ENCODE measurements at places on chromosomes 12 and 14. TPM values are rescaled to one million over a fixed set of nuclear protein-coding genes. Genes with fewer than 3 reads are reported as not detected.

DNA sequence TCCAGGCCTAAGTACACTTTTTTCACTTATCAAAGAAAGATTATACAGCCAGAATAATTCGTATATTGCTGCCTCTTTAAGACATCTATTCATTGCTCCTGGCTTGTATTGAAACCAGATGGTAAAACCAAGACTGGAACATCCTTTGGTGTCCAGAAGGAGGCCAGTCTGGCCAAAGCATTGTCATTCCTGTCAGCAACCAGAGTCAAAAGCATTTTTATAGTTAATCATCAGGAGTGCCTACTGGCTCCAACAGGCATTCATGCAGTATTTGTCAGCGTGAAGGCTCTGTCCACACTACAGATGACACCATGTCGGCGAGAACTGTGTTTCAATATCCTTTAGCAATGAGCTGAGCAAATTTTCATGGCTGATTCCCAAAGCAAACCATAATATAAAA, 118.0 kb upstream of the G2E3 start:
- H3K27ac ChIP-seq = no peak overlapping the region
- H3K36me3 ChIP-seq = no peaks in the 10 kb centered on the region
- DNase-seq = no peak
- H3K27me3 ChIP-seq = no peaks in the 10 kb centered on the region
- H3K4me3 ChIP-seq = no peak overlapping the region
- no peaks in the 10 kb centered on the region for H3K4me1 ChIP-seq

GRCh38 chr14:82342596-82342995, 808.9 kb upstream of the SEL1L start:
- no peak overlapping the region for H3K27ac ChIP-seq
- no peaks in the 10 kb centered on the region for H3K36me3 ChIP-seq
- DNase-seq = no peak
- no peak overlapping the region for H3K4me3 ChIP-seq
- H3K27me3 ChIP-seq = no peaks in the 10 kb centered on the region

GRCh38 chr12:3432176-3432742, 58.7 kb upstream of the PRMT8 start:
- DNase-seq = peak; percentile 67
- peaks cover 8% of the 10 kb centered on the region for H3K4me1 ChIP-seq
- H3K36me3 ChIP-seq = peaks cover 4% of the 10 kb centered on the region

DNA sequence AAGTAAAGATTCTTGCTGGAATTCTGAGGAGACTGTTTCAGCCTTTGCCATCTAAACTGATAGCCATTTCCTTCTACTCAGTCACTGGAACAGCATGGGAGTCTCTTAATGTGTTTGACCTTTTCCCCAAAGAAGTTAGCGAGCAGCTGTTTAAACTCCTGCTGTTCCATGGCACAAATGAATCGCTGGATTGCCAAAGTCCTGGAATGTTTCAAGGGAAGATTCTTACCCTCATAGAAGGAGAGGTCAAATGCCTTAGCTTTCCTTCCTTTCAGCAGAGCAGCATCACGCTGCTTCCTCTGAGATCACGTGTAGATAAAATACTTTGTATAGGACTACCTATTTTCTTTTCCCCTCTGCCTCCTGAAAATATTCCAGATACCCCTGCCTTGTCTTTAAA, 10.5 kb upstream of the NR2C1 start:
- H3K4me3 ChIP-seq = no peak overlapping the region
- no peak overlapping the region for H3K27ac ChIP-seq
- peak; percentile 41 for DNase-seq
- no peaks in the 10 kb centered on the region for H3K36me3 ChIP-seq

- H3K36me3 ChIP-seq = no peaks in the 10 kb centered on the region
- no peak overlapping the region for H3K27ac ChIP-seq
- peaks cover 7% of the 10 kb centered on the region for H3K27me3 ChIP-seq
- H3K4me1 ChIP-seq = no peaks in the 10 kb centered on the region
- DNase-seq = no peak
These were observed 11.9 kb downstream of the NPAS3 start for GRCh38 chr14:32950584-32950983.

- H3K4me3 ChIP-seq = no peak overlapping the region
- no peak overlapping the region for H3K27ac ChIP-seq
- H3K4me1 ChIP-seq = no peaks in the 10 kb centered on the region
- H3K36me3 ChIP-seq = no peaks in the 10 kb centered on the region
These were observed 321.4 kb upstream of the SEL1L start for GRCh38 chr14:81855007-81855406.

DNA sequence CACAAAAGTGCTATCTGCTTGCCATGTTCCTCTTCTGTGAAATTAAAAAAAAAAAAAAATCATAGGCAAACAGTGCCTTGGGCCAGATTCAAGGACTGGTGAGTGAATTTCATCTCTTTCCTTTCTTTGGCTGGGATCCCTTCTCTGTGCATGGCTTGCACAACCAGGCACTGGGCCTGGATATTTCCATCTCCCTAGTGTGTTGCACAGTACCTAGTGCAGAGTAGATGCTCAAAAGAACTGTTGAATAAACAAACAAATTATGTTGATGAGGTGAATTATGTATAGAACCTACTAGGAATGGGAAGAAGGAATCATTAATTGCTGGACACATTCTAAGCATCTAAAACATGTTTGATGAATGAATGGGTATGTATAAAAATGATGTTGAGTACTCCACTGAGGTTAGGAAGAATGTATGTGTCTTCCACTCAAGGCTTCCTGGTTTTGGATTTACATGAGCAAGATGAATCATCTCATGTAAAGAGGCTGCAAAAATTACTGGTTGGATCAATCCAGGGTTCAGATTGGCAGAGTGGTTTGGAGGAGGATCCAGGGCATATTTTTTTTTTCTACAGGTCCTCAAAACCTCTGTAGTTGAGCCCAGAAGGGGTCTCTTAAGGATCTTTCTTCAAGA, 93.2 kb downstream of the EMP1 start:
- no peaks in the 10 kb centered on the region for H3K4me1 ChIP-seq
- DNase-seq = no peak
- H3K4me3 ChIP-seq = no peak overlapping the region
- H3K36me3 ChIP-seq = no peaks in the 10 kb centered on the region

DNA sequence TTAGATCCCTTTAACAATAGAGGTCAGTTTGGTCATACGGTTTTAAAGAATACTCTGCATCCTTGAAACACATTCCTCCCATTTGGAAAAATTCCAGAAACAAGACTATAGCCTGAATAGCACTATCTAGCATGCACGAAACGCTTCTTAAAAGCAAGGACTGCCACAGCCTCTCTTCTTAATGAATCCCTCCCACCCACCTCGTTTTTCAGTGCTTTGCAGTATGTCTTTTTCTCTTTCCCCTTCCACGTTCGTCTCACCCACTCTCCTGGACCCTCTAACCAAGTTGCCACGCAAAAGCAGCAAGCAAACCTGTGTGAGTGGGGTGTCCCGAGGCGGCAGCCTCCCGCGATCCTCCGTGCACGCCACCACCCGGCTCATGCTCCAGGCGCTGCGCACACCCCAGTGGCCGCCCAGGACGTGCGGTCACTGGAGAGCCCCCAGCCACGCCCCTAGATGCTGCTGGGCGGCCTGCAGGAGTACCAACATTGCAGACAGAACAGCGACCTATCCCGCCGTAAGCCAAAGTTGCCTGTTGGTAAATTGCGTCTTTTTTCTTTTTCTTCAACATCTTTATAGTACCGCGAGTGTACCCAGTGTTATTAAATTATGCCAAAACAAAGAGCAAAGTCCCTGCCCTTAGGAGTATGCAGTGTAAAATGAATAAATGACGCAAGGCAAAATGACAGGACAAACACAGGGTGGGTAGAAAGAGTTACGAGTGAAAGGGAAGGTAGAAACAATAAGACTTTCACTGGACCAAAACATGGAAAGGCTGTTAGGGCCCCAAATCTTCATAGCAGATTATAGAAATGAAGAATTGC, at the start of gene SLC38A4:
Gene SLC38A4 (minus strand): TSS at position 407 of the 824 bp plus-strand sequence. CDS start 32,926 bp downstream, outside the sequence.
- DNase-seq = no peak
- H3K4me3 ChIP-seq = no peak within 1 kb of the TSS
- no peaks in the 10 kb centered on the region for H3K36me3 ChIP-seq
- H3K27me3 ChIP-seq = peaks cover 47% of the 10 kb centered on the region
- H3K27ac ChIP-seq = no peak within 1 kb of the TSS

DNA sequence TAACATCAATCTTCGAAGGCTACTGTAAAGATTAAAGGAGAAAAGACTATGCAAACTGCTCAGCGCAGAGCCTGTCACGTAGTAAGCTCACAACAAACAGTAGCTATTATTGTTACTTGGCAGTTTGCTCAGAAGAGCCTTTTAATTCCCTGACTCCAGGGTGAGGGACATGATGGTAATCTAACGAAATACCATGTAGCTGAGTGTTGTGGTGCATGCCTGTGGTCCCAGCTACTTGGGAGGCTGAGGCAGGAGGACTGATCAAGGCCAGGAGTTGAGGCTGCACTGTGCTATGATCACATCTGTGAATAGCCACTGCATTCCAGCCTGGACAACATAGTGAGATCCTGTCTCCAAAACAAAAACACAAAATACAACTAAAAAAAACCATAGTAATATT, 22.8 kb downstream of the HEBP1 start:
- DNase-seq = no peak
- peaks cover 14% of the 10 kb centered on the region for H3K36me3 ChIP-seq
- H3K4me3 ChIP-seq = no peak overlapping the region
- H3K4me1 ChIP-seq = no peaks in the 10 kb centered on the region

GRCh38 chr12:112418608-112419296, at the start of gene PTPN11:
TSS of gene PTPN11 (plus strand) at chr12:112418947. CDS start at chr12:112419112, 165 bp downstream.
- H3K36me3 ChIP-seq = peaks cover 21% of the 10 kb centered on the region
- peaks cover 5% of the 10 kb centered on the region for H3K27me3 ChIP-seq
- H3K4me3 ChIP-seq = peak within 1 kb of the TSS; percentile 97
- H3K4me1 ChIP-seq = peaks cover 42% of the 10 kb centered on the region

- H3K4me3 ChIP-seq = no peak overlapping the region
- no peak for DNase-seq
- H3K4me1 ChIP-seq = no peaks in the 10 kb centered on the region
- H3K27ac ChIP-seq = no peak overlapping the region
These were observed 56.8 kb downstream of the LRFN5 start for GRCh38 chr14:41663473-41663850.

GRCh38 chr14:57871459-57872080, 5.7 kb upstream of the SLC35F4 start:
- peak; percentile 57 for DNase-seq
- H3K27me3 ChIP-seq = peaks cover 6% of the 10 kb centered on the region
- H3K4me3 ChIP-seq = no peak overlapping the region

DNA sequence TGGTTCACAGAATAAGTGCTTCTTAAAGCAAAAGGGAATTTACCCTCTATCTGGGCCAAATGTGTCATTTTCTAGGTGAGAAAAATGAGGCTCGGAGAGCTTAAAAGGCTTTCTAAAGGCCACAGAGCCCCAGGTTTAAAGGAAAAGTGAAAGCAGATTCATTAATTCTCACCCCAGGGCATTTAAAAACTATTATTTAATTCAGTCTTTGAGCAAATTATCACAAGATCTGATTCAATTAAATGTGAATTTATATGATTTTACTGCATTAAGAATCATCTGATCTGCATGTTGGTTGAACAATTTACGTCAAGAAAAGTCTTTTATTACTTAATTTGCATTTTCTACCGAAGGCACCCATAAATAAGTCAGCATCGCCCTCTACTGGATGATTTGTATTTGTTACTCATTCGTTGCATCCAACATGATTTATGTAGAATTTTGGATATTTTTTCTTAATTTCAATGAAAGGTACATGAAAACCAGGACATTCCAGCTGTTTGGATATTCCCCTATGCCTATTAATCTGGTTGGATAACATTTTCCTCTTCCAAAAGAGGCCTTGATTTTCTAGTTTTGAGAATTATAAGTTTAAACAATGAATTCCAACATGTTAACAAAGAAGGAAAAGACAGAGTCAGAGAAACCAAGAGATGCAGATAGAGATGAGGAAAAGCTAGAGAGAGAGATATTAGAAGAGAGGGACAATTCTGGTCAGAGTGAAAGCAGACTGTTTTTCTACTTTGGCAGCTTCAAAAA, 19.1 kb upstream of the DHRS7 start:
- DNase-seq = peak; percentile 82
- peak overlapping the region; percentile 77 for H3K4me3 ChIP-seq
- peaks cover 11% of the 10 kb centered on the region for H3K4me1 ChIP-seq
- no peaks in the 10 kb centered on the region for H3K27me3 ChIP-seq

DNA sequence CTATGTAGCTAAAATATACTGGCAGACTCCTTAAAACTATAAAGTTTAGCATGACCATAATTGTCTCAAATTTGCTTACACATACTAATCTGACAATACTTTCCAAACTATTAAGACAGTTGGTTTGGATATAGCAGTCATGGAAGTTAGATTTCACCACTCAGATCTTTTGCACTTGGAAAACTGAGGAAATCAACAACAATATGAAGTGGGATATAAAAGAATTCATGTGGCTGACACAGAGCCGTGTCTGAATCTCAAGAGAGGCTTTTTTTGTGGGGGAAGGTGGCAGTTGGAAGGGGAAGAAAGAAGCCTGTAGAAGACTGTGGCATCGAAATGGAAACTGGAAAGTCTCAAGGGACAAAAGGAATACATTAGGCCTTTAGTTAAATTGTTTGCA, 166.6 kb upstream of the FLRT2 start:
- H3K4me1 ChIP-seq = no peaks in the 10 kb centered on the region
- no peak overlapping the region for H3K4me3 ChIP-seq
- DNase-seq = no peak

DNA sequence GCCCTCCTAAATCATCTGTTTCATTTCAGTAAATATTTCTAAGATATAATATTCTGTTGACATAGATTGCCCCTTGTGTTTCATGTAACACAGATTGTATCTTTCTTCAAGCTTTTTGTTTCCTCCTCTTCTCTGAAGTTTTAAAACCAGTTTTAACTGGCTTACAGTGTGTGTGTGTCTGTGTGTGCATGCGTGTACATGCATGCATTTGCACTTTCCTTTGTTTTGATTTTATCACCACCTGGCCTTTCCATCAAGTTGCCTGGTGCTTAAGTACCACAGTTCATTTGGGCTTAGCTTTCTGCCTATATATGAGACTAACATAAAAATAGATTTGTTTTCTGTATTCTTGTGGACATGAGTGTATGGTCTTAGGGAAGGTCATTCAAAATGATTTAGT, 31.9 kb downstream of the ETNK1 start:
- DNase-seq = no peak
- peaks cover 37% of the 10 kb centered on the region for H3K36me3 ChIP-seq
- H3K27ac ChIP-seq = no peak overlapping the region
- no peaks in the 10 kb centered on the region for H3K27me3 ChIP-seq

DNA sequence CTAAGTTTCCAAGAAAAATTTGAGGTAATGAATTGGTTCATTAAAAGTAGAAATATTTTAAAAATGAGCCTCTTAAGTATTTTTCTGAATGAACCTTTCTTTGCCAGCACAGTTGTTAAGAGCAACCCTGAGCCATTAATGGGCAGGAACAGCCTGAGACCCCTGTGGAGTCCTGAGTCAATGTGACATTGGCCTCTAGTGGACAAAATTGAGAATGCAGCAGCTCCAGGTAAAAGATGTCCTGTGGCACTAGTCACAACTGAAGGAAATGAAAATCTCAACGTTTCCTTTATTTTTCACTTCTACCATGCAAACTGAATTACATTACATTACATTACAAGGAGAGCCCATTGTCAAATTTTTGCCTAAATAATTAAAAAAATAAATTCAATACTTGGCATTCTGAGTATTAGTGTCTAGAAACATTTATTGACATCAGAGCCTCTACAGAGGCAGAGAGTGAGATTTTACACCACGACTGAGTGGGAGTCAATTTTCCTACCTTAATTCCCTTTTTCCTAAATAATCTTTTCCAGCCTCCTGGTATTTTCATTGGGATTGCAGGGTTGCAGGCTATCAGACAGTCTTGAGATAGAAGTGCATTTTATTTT, 135.7 kb downstream of the PPM1H start:
- H3K36me3 ChIP-seq = no peaks in the 10 kb centered on the region
- H3K27ac ChIP-seq = no peak overlapping the region
- peaks cover 10% of the 10 kb centered on the region for H3K27me3 ChIP-seq

Gene EGLN3
- 17.4 TPM for total RNA-seq

Gene GLIPR1
- 4.3 TPM for total RNA-seq

Gene SSTR1
- total RNA-seq = not detected

Gene SLC25A47
- not detected for total RNA-seq

Gene TTC9
- total RNA-seq = 4.8 TPM

Gene PCED1B
- total RNA-seq = 55.2 TPM

Gene MYF6
- not detected for total RNA-seq

Gene SLC38A1
- total RNA-seq = 180 TPM

Measured in activated CD4-positive, alpha-beta T cell treated with anti-CD3 and anti-CD28 coated beads, Interleukin-2, amount 10 ng/mL, durations not matched to agents 24 days and 14 days (primary cell).